ENCODE measurements at places on chromosomes 5 and 9.

DNA sequence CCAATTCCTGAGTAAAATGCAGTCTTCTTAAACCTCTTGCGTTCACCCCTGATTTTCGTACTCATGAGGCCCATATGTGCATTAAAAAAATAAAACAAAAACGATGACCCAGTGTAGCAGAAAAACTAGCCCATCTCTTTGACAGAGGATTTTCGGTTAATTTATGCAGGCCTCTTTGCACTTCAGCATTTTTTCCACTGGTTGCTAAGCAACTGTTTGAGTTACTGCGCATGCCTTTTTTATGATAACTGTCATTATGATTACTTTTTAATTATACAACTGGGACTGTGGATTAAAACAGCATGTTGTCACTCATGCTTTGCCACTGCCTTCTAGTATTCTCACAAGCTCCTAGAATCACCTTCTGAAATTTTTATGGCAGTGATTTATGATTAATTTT lies 165.0 kb downstream of the SMARCA2 start:
- no peak for DNase-seq

DNA sequence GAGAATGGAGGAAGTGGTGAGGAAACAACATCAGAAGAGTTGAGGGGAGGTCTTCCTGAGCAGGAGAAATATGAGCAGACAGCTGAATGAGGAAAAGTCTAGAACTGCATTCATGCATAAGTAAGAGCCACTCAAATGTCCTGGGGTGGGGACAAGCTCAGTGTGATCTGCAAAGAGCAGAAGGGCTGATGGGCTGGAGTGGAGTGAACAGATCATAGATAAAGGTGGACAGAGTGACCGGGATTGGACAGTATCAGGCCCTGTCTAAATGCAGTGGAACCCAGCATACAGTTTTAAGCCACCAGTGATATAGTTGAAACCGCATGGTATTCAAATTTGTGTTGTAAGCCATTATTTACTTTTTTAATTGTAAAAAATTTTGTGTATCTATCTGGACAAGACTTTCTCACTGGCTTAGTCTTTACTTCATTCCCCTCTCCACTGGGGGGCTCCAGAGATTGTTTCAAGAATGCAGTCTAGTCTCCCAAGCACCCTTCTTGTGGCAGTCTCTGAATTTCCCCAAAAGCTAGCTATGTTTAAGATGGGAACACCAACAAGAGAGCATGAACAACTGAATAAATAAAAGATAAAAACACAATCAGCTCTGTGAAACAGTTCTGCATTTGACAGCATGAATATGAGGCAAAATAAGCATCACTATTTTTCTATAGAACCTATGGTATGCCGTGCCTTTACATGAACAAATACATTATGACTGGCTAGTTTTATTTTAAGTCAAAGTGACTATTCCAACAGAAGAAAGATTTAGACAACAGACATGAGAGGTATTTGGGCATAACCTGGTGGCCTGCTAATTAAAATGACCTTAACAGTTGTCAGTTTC lies 10.7 kb upstream of the STK32A start:
- DNase-seq: no peak

GRCh38 chr5:74375271-74375670 lies 265.3 kb downstream of the ENC1 start:
- no peak for DNase-seq

DNA sequence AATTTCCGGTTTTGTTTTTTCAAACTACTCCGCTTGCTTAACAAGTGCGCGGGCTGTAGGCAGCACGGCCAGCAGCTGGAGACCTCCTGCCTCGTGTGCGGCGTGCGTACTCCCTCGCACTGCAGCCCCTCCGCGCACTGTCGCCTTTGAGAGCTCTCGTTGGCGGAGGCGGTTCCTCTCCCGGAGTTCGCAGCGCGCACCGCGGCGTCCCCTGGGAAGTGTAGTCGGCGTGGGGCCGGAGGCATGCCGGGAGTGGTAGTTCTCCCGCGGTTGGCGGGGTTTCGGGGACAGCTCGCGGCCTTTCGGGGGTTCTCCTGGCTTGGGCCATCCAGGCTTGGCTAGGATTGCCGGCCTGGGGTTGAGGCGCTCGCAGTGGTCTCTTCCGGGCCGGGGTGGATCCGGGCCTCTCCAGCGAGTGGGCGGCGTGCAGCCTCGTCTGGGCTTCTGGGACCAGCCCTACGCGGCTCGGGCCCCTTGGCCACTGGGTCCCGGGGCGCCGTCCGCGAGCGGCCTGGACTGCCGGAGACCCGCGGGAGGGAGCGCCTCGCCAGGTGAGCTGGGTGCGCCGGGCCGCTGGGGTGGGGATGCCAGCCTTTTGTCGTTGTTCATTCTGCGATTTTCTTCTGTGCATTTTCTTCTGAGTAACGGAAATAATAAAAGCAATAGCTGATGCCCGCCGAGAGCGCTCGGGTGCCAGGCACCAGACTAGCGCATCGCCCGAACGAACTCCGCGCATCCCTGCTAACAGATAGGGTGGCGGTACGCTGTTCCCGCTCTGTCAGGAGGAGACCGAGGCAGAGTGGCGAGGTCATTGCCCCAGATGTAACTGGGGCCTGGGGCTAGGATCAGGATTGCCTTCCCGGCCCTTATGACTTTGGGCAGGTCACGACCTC lies at the start of gene ZNF354C:
TSS of gene ZNF354C (plus strand) at position 258 of the 893 bp plus-strand sequence. CDS start 1,696 bp downstream, outside the sequence.
- peak; percentile 95 for DNase-seq

DNA sequence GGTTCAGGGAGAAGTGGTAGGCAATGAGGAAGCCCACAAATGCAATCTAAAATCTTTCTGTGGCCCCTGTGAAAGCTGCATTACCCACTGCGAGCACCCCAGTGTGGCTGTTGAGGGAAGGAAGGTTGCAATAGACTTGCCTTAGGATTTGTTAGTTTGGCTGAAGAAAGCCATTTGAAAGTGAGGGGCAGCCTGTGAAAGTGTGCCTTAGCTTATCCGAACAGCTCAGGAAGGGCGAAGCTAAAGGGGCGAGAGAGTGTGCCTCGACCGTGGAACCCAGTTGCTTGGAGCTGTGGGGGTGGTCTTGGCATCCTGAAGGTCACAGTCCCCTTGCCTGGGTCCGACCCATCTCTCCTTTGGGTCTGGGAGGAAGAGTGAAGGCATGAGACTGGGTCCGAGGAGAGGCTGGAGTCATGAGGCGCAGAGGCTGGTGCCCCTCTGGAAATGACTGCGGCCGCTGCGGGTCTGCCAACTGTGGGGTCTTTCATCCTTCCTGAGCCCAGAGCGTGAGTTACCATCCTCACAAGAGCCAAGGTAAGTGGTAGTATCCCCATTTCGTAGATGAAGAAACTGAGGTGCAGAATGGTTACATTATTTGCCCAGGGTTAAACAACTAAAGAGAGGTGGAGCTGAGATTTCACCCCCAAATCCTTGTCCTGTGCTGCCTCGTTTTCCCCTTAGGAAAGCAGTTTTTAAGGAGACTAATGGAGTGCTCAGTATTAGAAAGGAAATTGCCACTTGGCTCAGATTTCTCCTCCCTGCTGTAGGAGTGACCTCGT lies 24.4 kb downstream of the SLC25A25 start:
- DNase-seq: no peak

DNA sequence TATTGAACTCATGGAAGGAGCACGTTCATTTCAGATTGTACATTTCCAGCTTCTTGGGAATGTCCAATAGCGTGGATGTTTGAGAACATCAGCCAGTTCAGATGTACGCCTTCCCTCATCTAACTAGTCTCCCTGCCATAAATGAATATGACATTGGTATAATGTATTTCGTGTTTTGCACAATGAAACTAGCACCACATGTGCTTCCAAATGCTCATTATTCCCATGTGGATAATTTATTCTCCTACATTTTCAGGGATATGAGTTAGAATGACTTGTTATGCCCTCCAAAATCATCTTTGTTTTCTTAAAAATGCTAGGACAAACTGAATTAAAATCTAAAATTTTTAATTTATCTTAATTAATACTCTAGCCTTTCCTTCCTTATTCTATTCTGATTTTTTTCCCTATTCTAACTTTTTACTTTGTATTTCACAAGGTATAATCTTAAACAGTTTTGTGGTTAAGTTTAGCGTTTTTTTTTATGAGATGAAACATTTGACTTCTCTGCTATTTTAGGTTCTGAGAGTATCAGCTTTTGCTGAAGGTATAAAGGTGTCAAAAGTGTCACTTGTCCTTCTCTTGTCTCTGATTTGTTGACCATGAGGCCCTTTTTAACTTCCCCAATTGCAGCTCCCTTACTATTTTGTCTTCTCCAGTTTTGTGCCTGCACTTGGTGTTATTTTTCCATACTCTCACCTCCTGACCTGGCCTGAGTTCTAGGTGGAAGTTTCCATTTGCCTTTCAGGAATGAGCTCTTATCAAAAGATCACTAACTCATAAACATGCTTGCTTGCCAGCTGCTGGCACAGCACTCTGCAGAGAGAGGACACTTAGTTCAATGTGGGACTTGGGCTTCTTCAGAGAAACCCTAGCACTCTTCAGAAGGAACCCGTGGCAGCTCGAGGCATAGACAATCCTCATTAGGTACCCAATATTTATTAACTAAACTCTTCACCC lies 106.8 kb downstream of the FRMD3 start:
- DNase-seq: no peak

GRCh38 chr9:117344892-117345660 lies 69.8 kb downstream of the ASTN2 start:
- no peak for DNase-seq

GRCh38 chr5:76368941-76369340 lies 34.1 kb upstream of the IQGAP2 start:
- DNase-seq: no peak

- DNase-seq: no peak
These were observed 26.0 kb downstream of the PRDM6 start for GRCh38 chr5:123115020-123115419.

- no peak for DNase-seq
These were observed 510.3 kb upstream of the KLF4 start for GRCh38 chr9:107999890-108000289.

GRCh38 chr5:133377736-133378135 lies 234.6 kb downstream of the FSTL4 start:
- no peak for DNase-seq

DNA sequence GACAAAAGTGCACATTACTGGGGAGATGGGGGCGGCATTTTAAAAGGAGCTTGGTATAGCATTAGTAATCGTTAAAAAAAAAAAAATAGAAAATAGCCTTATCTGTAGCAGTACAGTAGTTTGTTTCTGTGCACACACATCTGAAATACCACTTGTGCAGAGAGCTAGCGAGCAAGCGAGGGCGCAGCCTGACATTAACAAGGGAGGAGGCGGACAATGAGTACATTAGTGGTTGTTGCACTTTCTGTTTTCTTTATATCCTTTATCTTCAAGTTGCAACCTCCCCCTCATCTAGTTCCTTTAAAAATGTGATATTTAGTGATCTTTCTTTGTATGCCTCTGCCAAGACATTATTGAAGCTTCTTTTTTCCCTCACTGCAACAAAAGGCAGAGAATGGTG lies 880 bp upstream of the PTPDC1 start:
- no peak for DNase-seq

DNA sequence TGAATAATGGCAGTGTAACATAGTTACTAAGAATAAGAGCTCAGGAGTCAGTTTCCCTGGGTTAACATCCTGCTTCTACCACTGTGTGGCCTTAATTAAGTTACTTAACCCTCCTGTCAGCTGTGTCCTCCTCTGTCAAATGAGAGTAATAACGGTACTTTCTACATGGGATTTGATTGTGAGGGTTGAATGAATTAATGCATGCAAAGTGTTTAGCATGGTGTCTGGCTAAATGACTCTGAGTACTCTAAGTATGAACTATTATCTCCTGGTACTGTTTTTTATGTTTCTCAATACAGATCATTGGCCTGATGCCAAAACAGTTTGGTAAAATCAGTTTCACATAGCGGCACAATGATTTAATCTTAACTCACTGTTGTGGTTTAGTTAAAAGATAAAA lies 19.6 kb downstream of the ZNF131 start:
- no peak for DNase-seq

DNA sequence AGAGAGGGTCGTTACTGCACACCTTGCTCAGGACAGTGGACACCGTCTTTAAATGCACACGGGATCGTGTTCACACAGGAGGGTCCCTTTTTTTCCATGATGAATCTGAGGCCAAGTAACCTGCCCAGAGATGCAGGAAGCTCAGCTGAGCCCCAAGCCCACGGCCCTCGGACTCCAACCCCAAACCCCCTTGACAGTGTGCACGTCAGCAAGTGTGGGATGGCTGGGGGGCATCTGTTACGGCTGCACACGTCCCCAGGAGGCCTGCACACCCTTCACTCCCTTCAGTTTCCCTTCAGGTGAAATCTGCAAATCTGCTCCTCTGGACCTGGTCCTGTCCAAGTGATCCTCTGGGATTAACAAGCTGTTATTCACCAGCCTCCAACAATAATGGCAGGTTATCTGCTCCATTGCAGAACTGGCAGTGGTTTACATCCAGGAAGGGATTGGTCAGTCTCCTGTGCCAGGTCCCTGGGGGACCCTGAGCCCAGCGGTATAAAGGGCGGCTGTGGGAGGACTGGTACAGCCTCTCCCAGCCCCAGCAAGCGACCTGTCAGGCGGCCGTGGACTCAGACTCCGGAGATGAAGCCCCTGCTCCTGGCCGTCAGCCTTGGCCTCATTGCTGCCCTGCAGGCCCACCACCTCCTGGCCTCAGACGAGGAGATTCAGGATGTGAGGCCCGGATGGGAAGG lies at the start of gene LCN1:
TSS of gene LCN1 (plus strand) at position 525 of the 692 bp plus-strand sequence. CDS start at position 583, 58 bp downstream.
- DNase-seq: no peak

DNA sequence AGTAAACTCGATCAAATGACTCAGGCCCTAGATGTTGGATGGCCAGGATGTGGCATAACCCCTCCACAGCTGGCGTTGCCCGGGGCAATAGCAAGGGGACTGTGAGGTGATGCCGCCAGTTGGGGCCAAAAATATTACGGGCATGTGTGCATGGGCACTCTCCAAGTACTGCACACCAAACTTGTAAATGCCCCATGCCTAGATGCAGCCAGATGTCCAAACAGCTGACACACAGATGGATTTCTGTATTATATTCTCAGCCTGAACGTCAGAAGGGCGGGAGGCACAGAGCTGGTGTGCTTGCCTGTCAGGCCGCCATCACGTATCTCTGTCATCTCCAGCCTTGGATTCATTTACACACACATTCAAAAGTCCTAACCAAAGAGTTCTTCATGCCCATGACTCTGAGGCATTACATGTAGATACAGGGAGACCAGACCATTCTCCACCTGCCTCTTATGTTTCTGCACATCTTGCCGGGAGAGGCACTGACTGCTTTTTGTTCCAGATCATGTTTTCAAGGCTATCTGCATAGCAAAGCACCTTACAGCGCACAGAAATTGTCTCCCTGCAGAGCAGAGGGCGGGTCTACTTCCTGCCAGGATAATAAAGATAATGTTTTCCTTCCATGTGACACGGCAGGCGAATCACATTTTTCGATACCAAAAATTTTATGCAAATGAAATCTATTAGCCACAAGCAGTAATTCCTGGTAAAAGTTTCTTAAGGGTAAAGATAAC lies 200.9 kb upstream of the ADAMTS16 start:
- no peak for DNase-seq

DNA sequence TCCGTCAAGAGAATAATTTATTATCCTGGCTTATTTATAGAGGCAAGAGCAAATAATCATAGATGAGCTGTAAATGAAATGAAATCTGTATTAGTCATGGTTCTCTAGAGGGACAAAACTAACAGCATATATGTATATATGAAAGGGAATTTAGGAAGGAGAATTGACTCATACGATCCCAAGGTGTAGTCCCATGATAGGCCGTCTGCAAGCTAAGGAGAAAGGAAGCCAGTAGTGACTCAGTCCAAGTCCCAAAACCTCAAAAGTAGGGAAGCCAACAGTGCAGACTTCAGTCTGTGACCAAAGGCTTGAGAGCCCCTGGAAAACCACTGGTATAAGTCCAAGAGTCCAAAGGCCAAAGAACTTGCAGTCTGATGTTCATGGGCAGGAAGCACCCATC lies 515.9 kb upstream of the CYLC2 start:
- DNase-seq: no peak

All from cardiac septum (tissue), 1 donor.